ENCODE measurements at places on chromosomes 6 and 20.

DNA sequence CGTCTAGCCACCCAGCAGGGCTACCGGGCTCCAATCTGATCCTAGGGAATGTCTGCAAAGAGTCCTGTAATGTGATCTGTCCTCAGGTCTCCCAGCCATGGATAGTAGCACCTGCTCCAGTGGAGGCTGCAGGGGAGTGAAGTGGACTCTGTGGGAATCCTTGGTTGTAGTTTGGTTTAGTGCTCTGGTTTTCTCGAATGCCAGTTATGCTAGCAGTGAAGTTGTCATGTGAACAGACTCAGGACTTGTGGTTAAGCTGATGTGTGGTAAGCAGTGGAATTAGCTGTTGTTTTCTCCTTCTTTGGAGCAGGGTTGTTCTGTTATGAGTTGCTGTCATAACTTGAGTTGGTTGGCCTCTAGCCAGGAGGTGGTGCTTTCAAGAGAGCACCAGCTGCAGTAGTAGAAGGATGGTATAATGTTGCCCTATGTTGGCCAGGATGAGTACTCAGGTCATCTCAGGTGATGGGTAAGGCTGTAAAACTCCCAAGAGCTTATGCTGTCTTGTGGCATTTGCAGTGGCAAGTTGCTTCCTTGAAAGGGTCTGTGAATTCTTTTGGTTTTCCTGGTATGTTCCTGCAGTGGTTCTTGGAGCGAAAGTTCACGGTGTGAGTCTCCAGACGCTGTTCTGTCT, 390.2 kb downstream of the UTRN start:
- DNase-seq = no peak

- DNase-seq = no peak
Observed at GRCh38 chr6:55713436-55713835, 134.4 kb upstream of the HMGCLL1 start.

DNA sequence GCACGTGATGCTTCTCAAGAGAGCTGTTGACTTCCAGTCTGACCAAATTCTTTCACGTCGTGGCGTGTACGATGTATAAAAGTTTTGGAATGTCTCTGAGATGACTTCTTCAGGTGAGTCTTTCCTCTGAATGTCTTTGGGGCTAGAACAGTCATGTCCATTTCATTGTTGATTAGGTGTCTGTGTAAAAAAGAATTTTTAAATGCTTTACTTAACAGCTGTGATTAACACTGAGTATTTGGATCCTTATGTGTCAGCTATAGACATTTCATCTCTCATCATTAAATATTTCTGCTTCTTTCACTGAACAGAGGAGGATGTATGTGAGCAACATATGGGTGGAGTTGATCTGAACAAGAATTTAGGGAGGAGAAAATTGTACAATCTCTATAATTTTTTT, 29.3 kb upstream of the KIF13A start:
- no peak for DNase-seq

- no peak for DNase-seq
Observed at GRCh38 chr6:113860181-113860955, 3.2 kb downstream of the MARCKS start.

DNA sequence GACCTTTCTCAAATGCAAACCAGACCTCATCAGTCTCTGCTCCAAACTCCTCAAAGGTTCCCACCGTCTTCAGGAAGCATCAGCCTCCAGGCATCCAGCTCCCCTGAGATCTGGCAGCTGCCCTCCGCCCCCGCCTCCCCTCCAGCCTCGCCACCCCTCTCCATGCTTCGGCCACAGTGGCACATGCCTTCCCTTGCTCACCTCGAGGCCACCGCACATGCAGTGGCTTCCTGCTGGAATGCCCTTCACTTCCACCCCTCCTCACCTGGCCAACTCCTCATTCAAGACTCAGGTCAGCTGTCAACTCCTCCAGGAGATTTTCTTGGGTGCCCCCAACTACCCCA, 13.4 kb downstream of the KIAA1755 start:
- DNase-seq = no peak

All from NCI-H1417 treated with DMSO at 0.1 percent for 48 hours (cell line).